Activated T-helper 17 cell treated with anti-CD3 and anti-CD28 coated beads, Interleukin-2, amount 50 U/mL, for 72 hours (primary cell): ENCODE measurements at places on chromosomes 13 and 19. TPM values are rescaled to one million over a fixed set of nuclear protein-coding genes. Genes with fewer than 3 reads are reported as not detected.

Gene VAV1
- total RNA-seq: 114 TPM

DNA sequence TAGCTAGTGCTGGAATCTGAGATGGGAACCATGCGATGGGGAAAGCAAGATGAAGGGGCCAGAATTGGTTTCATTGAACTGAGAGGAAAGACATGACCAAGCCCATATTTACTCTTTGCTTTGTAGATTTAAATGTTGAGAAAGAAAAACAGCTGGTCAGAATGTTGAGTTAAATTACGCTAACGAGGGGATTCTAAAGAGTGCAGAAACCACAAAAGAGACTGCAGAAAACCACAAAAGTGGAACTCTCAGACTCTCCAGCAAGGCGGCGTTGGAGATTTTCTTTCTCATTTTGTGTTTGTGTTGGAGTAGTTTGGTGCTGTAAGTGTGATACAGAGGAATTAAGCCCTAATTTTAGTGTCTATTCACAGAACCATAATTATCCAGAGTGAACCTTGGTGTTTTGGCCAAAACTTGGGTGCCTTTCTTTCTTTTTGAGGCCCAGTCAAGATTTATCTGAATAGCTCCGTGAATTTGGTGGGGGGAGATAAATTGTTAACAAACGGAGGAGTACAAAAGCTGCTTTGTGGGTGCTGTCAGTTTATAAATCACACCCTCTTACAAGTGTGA is 26.3 kb downstream of the SAE1 start:
- ATAC-seq: peak; percentile 37
- H3K36me3 ChIP-seq: peaks cover 94% of the 10 kb centered on the region
- peak overlapping the region; percentile 79 for H3K4me3 ChIP-seq
- H3K4me1 ChIP-seq: peaks cover 25% of the 10 kb centered on the region
- H3K27ac ChIP-seq: peak overlapping the region; percentile 83

- peak overlapping the region; percentile 98 for H3K27ac ChIP-seq
- H3K4me3 ChIP-seq: peak overlapping the region; percentile 44
- no peaks in the 10 kb centered on the region for H3K27me3 ChIP-seq
Measured at GRCh38 chr19:16445238-16446107, 26.3 kb downstream of the EPS15L1 start.

DNA sequence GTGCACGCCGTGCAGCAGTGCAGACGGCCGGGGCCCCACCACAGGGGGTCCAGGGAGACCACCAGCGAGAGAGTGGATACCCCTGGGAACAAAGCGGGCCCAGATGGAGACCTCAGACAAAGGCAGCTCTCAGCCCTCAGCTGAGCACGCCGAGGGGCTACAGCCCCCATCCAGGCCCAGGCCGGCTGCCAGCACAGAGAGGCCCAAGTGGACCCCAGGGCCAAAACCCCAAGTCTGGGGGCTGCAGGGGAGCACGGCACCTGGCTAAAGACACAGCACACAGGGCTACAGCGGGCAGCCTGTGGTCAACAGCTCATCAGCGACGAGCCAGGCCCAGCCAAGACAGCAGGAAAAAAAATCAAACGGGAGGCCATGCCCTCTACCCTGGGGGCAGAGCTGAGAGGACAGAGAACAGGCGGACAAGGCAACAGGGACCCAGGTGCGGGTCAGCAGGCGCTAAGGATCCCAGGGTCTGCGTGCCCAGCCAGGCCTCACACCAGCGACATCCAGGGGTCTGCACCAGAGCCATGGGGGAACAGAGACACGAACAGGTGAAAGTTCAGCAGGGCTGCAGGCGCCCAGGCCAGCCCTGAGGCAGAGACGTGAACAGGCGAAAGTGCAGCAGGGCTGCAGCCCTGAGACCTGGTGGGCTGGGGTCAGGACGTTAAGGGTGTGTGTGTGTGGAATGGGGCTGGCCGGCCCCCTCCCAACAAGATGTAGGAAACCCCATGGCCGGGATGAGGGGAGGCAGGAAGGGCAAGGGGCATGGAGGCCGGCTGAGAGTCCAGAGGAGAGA is 34.3 kb downstream of the RASA3 start:
- H3K27me3 ChIP-seq: no peaks in the 10 kb centered on the region
- H3K27ac ChIP-seq: peak overlapping the region; percentile 76
- H3K4me1 ChIP-seq: peaks cover 46% of the 10 kb centered on the region

GRCh38 chr13:38543561-38543960 is 143.3 kb upstream of the FREM2 start:
- no peak overlapping the region for H3K27ac ChIP-seq
- no peaks in the 10 kb centered on the region for H3K36me3 ChIP-seq
- no peaks in the 10 kb centered on the region for H3K27me3 ChIP-seq
- no peak for ATAC-seq
- H3K4me3 ChIP-seq: no peak overlapping the region
- no peaks in the 10 kb centered on the region for H3K4me1 ChIP-seq

DNA sequence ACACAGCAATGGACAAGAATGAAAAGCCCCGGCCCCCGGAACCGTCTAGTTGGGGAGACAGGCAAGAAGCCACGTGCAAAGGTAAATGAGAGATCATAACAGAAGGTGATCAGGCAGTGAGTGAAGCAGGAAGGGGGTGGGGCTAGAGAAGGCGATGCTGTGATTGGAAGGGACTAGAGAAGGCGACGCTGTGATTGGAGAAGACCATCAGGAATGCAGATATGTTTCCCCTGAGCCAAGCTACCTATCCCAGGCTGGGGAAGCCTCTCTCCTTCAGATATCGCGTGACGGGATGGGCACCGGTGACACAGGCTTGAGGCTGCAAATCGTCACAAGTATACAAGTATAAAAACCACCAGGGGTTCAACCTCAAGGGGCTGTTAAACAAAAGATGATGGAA is 21.8 kb downstream of the DCAF15 start:
- peak overlapping the region; percentile 72 for H3K27ac ChIP-seq
- H3K4me3 ChIP-seq: no peak overlapping the region
- no peaks in the 10 kb centered on the region for H3K27me3 ChIP-seq
- peaks cover 7% of the 10 kb centered on the region for H3K4me1 ChIP-seq
- ATAC-seq: peak; percentile 84
